ENCODE measurements at places on chromosomes 6 and 20.

DNA sequence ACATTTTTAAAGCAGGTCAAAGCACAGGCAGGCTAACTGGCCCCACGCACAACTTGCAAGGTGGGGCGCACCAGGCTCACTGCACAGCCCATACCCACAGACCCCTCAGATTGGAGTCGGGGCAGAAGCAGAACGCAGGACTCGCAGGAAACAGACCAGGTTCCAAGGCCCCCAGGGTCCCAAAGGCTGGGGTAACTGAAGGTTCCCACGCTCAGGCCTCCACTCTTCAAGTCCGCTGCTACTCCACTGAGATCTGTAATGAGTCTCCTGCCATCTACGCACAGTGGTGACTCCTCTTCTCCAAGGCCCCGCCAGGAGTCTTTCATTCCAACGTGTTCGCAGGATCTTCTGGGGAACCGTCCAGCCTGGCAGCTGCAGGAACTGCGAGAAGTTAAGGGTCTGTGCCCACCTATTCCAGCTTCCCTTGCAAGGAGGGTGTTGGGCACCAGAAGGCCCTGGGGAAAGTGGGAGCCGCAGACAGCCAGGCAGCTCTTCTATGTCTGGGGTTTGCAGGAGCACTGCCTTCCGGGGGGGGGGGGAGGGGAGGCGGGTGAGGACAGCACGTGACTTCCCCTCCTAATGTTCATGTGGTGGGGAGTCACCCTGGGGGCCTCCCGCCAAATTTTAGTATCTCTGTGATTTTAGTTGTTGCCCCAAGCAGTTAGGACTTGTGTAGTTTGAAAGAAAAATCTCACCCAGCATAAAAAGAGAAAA lies 2.0 kb upstream of the TAF4 start:
- peak; percentile 20 for DNase-seq

DNA sequence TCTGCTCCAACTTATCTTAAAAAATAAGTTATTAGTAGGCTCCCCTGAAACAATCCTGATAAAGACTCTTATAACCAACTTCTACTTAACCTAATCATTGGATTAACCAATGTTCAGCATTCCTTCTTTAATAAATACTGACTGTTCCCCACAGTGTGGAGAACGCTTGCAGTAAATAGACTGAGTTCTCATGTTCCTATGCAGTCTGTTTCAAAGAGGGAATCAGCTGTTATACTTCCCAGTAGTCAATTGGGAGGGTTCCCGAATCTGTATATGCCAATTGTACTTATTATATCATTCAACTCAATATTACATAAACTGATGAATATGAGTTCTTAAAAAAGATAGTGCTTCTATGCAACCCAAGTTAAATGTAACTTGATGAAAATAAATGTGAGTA lies 9.7 kb upstream of the JAG1 start:
- DNase-seq, result no peak

DNA sequence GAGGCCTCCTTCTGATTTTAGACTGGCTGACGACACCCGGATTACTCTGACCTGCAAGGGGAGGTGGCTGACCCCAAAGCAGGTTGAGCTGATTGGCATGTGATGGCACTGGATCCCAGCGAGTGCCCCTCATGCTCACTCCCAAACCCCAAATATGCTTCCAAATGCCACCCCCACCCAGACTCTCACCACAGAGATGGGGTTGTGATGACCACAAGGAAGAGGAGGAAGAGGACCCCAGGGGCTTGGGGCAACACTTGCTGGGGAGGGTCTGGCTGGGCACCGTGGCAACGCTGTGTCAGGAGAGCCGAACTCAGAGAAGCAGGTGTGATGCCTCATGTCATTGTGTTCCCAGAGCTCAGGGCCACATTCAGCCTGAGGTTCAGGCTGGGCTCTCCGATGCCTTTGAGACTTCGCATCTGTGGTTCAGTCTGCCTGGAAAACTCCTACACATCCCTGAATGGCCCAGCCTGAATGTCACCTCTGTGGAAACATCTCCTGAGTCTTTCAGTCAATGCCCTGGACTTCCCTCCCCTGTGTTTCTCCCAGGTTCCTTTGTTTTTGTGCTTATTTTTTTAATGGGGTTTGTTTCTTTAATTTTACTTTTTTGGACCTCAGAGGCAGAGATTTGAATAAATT lies 169.1 kb upstream of the PMEPA1 start:
- DNase-seq, result no peak

DNA sequence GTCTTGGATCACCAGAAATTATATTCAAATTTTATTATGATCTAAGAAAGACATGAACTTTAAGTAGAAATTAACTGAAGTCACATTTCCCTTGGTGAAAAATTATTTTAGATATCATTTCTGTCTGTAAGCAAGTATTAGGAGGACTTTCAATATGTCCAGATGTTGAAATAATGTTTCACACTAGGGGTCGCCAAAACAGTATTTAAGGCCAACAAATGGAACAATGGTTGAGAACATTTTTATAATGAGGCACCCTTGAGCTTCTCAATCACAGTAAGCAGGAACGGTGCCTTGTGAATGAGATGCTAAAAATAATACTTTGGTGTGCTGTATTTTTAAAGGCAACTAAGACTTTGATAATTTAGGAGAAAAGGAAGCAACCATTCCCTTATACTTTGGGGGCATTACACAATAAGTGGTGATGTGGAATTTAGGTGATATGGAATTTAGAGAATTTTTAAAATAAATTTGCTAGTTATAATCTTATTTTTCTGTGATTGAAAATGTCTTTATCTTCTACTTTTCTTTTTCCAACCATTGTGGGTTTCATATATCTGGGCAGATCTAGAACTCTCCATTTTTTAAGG lies 9.6 kb upstream of the SF3B5 start:
- no peak for DNase-seq

GRCh38 chr6:84003131-84003530 lies 30.4 kb upstream of the MRAP2 start:
- no peak for DNase-seq

GRCh38 chr6:155245831-155246230 lies 18.0 kb upstream of the CLDN20 start:
- no peak for DNase-seq

GRCh38 chr6:129130959-129131681 lies 248.2 kb downstream of the LAMA2 start:
- DNase-seq, result no peak

DNA sequence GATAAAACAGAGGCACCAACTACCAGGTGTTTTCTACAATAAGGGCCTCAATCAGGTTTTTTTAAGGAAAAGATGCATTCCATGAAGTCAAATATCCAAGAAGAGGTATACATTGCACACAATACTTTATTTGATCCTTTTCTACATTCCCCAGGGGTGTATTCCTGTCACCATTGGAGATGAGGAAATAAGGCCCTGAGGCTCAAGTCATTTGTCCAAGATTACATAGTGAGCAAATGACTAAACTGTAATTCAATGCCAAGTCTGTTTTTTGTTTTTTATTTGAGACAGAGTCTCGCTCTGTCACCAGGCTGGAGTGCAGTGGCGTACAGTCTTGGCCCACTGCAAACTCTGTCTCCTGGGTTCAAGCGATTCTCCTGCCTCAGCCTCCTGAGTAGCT lies 69.2 kb upstream of the CDYL start:
- DNase-seq, result no peak

DNA sequence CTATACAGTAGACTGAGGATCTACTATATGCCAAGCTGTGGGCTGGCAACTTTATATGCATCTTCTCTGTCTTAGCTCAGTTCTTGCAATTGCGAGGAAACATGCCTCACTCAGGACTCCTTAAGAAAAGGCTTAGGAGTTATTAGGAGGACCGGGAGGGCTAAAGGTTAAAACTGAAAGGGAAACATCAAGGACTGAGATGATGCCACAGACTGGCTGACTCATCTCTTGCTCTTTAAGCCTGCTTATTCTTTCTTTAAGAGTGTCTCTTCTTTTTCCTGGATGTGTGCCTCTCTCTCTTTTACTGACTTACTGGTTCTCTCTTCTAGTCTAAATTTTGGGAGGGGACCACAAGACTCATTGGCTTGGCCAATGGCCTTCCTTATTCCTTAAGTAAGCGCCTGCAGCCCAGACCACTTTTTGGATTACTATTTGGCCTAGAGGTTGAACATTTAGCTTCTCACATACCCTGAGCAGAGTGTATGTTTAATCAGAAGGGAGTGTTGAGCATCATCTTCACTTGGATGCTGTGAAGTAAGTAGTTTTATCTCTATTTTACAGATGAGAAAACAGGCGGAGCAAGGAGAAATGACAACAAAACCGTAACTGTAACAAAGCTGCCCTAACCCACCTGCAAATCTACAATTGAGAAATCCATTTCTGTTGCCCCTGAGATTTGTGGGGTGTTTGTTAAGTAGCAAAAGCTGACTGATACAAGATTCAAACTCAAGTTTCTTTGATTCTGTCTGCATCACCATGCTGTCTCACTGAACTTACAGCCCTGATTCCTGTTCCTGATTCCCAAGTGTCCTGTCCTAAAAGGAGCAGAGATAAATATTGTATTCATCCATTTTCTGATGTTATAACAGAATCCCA lies 7.2 kb upstream of the SDC4 start:
- no peak for DNase-seq

DNA sequence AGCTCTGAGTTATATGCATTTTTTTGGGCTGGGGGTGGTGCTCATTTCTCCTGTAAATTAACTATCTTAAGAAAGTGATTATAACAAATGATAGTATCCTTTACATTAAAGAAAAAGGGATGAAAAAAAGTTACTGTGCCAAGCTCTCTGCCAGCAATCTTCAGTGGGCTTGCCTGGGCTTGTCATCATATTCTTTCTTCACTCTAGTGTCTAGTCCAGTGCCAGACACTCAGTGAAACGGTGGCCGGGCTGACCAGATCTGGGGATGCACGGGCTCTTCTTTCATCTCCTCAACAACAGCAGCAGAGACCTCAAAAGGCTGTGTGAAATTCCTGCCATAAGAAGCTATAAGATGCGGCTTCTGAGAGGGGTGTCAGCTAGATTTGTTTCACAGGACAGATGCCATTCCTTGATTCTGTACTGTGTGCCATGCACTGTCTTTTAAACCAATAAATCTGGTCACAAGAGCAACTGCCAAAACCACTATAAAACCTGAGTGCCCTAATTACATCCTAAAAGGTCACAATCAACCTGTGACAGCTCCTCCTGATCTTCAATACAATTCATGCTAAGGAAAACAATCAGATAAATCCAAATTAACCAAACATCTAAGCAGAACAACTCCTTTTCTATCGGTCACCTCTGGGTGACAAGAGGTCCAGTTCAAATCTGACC lies 12.1 kb downstream of the EXOC2 start:
- no peak for DNase-seq

- no peak for DNase-seq
Measured at GRCh38 chr6:121873595-121873994, 438.1 kb downstream of the GJA1 start.

DNA sequence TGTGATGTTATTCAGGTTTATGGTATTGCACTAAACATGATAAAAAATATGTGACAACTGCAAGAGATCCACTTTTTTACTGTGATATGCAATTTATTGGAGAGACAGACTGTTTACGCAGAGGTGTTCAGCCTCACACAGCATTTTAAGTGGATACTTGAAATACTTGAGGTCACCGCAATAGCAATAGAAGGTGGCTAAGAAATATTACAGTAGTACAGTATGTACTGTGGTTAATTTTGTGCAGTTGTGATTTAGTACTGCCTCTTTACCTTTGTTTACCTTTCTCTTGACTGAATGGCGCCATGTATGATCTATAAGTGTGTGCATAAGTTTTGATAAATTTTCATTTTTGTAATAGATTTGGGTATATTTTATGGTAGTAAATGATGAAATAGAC lies 17.4 kb downstream of the MACROD2 start:
- DNase-seq, result no peak

DNA sequence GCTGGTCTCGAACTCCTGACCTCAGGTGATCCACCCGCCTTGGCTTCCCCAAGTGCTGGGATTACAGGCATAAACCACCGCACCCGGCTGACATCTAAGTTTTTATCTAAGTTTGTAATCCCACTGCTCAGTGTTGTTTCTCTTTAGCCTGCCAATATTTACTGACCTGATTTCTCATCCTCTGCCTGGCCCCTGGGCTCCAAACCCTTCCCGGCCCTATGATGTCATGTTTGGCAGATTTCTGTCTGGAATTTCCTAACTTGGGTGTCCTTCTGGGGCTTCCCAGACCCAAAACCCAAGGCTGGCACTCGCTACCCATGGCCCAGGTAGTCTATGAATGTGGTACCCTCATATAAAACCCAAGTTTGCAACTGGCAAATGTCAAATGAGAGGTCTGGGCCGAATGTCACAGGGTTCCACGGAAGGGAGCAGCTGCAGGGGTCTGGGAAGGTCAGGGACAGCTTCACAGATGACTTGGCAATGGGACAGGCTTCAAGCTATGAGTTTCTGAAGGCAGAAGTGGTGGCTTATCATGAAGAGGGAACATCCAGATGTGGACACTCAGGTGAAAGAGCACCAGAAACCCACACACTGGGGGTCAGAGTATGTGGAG lies 54.9 kb downstream of the TMEM170B start:
- DNase-seq, result no peak

Measured in substantia nigra (tissue), 51 donors.